ENCODE measurements at places on chromosomes 3 and 15.

GRCh38 chr15:92466834-92467233 lies 73.2 kb downstream of the ST8SIA2 start:
- DNase-seq: no peak

- no peak for DNase-seq
These were observed 321.9 kb downstream of the ZPLD1 start for GRCh38 chr3:102756706-102757105.

GRCh38 chr3:160330109-160330508 lies 68.9 kb downstream of the IFT80 start:
- no peak for DNase-seq

DNA sequence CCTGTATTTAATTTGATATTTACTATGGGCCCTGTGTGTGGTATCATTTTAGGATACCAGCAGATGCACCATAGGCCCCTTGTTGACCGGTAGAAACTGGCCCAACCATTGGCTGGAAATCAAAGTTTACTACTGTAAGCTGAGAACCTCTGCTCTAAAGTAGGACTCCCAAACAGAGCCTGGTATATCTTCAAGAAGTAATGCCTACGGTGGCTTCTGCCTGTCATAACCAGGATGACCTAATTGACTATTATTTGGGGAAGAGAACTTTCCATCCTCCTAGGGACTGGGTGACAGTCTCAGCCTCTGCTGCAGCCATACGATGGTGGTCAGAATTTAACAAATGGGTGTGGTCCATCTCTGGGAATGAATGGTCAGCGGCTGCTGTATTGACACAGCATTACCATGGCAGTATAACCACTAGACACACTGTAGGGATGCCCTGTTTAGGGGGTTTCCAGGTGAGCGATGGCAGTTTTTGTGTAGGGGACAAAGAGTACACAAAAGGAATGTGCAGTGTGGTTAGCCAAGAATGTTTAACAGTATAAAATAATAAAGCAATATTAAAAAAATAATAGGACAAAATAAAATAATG lies 37.3 kb downstream of the RARB start:
- no peak for DNase-seq

DNA sequence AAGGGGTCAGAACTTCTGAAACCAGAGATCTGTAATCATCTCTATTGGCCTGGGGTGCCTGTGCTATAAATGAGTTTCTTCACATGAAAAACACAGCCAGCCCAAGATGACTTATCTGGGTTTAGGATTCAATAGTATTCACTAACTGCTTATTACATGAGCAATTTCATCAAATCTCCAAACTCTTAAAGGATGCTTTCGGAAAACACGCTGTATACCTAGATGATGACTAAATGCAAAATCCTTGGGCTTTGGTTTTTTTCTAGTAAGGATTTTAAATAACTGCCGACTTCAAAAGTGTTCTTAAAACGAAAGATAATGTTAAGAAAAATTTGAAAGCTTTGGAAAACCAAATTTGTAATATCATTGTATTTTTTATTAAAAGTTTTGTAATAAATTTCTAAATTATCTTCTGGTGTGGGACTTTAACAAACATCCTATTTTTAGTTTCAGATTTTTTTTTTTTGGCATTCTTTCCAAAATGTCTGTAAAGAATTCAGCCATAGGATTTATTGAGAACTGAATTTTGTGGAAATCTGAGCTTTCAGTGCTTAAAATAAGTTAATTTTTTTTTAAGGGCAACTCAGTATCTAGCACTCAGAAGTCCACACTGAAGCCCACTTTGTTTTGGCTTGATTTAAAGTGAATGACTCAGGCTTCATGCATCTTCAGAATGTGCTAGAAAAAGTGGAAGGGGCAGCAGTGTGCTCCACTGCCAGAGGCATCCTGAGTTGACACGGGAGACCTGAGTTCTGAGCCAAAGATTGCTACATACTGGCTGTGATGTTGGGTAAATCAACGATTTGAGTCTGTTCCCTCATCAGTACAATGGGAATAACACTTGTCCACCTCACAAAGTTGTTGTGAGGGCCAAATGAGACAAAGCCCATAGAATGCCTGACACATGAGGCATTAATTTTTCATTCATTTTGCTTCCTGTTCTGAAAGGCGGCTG lies 18.7 kb downstream of the TMEM43 start:
- DNase-seq: no peak

DNA sequence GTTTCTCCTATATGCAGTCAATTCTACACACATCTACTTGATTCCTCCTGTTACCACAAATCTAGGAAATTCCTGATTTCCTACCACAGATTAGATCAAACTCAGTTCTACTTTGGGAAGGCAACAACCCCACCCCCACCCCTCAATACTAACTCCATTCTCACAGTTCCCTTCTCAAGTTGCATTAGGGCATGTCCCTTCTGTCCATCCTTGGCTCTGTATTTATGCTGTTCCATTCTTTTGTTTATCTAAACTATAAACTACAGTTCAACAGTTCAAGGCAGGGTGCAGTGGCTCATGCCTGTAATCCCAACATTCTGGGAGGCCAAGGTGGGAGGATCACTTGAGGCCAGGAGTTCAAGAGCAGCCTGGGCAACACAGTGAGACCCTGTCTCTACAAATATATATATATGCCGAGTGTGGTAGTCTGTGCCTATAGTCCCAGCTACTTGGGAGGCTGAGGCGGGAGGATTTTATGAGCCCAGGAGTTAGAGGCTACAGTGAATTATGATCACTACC lies 25.2 kb upstream of the IMPDH2 start:
- DNase-seq: no peak

- DNase-seq: no peak
These were observed 28.2 kb downstream of the TPM1 start for GRCh38 chr15:63070681-63071129.

All from activated T-helper 9 cell treated with anti-CD3 and anti-CD28 coated beads, Interleukin-2, amount 50 U/mL, for 16 hours (primary cell).